ENCODE measurements at places on chromosomes 2 and 18.

DNA sequence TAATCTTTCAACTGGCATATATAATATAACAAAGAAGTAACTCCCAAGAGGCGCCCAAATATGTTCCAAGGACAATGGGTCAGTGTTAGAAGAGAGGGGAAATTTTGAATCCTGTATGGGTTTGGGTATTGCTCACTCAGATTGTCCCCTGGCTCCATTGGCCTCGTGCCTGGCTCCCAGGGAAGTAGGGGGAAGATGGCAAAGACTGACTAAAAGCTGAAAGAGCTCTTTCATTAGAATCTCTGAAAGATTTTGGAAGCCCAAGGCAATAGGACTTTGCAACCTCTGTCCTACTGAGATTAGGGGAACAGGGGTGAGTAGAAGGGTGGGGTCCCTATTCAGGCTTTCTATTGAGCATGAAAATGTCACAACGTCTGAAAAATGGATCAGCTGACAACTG, 1272.8 kb upstream of the ZEB2 start:
- DNase-seq = no peak

GRCh38 chr2:182977463-182977862, 60.8 kb downstream of the NCKAP1 start:
- no peak for DNase-seq

GRCh38 chr18:80197528-80197927, 49.8 kb downstream of the PARD6G start:
- no peak for DNase-seq

DNA sequence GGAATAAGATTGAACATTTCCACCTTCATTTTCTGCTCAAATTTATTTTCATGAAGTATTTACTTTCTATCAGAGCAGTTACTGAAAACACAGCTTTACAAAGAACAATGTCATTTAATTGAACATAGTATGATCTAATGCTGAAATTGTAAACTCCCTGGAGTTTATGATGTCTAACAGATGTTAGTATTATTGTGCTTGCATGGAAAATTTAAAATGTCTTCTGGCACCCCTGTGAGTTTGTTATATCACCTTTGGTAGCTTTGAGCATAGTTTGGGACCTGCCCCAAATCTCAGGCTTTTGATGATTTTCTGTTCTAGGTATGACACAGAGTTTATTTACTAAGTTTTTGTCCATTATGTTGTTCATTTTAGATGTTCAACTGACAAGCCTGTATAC, 28.1 kb downstream of the FAM171B start:
- DNase-seq = no peak

DNA sequence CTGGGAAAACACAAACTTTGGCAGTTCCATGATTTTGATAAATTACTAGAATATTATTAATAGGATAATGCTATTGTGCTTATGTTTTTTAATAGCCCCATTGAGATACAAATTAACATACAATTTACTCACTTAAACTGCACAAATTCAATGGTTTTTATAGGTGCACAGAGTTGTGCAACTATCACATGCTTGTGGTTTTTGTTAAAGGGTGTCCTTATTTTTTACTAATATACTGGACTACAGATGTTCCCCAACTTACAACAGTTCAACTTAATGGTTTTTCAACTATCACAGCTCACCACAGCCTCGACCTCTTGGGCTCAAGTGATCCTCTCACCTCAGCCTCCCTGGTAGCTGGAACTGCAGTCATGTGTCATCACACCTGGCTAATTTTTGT, 76.6 kb downstream of the OSBPL1A start:
- DNase-seq = no peak

- DNase-seq = no peak
Measured at GRCh38 chr2:103781313-103781712, 1019.5 kb downstream of the TMEM182 start.
